Activated CD8-positive, alpha-beta memory T cell treated with anti-CD3 and anti-CD28 coated beads, Interleukin-2, amount 10 ng/mL, durations not matched to agents 7 days and 5 days (primary cell): ENCODE measurements at places on chromosomes 6 and 20.

GRCh38 chr20:64057628-64058498 lies 5.1 kb upstream of the TCEA2 start:
- peaks cover 37% of the 10 kb centered on the region for H3K4me1 ChIP-seq
- peak overlapping the region; percentile 64 for H3K4me3 ChIP-seq
- no peaks in the 10 kb centered on the region for H3K27me3 ChIP-seq
- peak overlapping the region; percentile 80 for H3K27ac ChIP-seq

- H3K36me3 ChIP-seq: no peaks in the 10 kb centered on the region
- H3K27me3 ChIP-seq: no peaks in the 10 kb centered on the region
- H3K4me3 ChIP-seq: no peak overlapping the region
- no peak overlapping the region for H3K27ac ChIP-seq
Measured at GRCh38 chr6:148885136-148885865, 138.5 kb downstream of the UST start.

DNA sequence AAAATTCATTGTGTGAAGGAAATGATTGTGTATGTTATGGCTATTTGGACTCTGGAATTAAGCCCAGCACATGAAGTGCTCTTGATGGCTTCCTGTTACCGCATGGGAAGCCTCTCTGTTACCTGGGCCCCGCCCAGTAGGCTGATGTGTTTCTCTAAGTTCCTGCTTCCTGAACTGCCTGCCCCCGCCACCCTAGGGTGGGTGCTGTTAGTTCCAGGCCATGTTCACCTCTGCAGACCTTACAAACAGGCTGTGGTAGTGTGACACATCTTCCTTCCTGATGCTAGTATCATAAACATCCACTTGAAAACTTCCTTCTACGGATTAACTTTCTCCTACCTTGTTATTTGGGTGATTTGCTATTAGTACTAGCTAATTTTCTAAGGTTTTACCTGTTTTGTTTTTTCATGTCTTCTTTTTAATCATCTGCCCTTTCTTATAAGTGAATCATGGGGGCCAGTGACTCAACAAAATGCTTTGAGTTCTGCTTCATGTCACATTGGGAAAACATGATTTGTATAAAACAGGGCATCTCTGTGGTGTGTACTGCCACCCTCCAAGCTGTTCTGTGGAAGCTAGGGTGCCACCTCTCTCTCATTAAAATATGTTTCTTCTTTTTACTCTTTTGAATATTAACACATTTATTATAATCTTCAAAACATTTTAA lies 40.6 kb downstream of the SH3BGRL2 start:
- H3K27me3 ChIP-seq: no peaks in the 10 kb centered on the region
- H3K27ac ChIP-seq: peak overlapping the region; percentile 67
- DNase-seq: peak; percentile 69
- no peaks in the 10 kb centered on the region for H3K36me3 ChIP-seq
- no peak overlapping the region for H3K4me3 ChIP-seq

GRCh38 chr6:105624021-105624420 lies 221.1 kb upstream of the PREP start:
- DNase-seq: no peak
- H3K4me3 ChIP-seq: no peak overlapping the region
- peaks cover 74% of the 10 kb centered on the region for H3K4me1 ChIP-seq
- no peaks in the 10 kb centered on the region for H3K27me3 ChIP-seq
- H3K36me3 ChIP-seq: peaks cover 66% of the 10 kb centered on the region

DNA sequence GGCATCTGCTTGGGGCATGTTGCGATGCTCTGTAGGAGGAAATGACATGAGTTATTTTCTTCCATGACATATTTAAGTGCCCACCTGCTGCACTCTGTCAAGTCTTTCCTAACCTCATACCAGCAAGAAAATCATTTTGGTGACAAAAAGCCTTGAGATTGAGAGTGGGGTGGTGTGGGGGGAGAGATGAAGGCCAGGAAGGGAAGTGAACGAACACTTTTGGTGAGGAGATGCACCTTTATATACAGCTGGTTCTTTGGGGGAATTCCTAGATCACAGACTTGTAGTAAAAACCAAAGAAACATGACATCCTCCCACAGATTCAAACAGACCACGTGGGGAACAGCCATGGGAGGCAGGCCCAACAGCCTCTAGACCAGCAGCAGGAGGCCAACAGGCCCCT lies 26.1 kb downstream of the NCOA5 start:
- peak; percentile 40 for DNase-seq
- peaks cover 5% of the 10 kb centered on the region for H3K27me3 ChIP-seq
- H3K36me3 ChIP-seq: peaks cover 70% of the 10 kb centered on the region
- H3K4me3 ChIP-seq: no peak overlapping the region
